ENCODE measurements at places on chromosomes 12 and 14.

DNA sequence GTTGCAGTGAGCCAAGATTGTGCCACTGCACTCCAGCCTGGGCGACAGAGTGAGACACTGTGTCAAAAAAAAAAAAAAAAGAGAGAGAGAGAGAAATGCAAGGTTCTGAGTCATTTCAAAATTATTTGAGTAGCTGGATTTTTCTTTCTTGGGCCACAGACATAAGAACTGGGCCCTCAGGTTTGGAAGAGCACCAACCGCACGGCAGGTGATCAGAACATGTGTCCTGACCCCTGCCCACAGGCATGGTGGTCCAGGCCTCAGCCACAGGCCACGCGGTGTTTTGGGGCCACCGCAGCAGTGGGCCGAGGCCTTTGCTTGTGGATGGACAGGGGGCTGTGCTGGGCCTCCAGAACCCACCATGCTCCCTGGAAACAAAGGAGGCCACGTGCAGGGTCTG, 126.7 kb downstream of the CALM1 start:
- no peaks in the 10 kb centered on the region for H3K4me1 ChIP-seq
- DNase-seq, result no peak
- no peak overlapping the region for H3K27ac ChIP-seq
- peaks cover 2% of the 10 kb centered on the region for H3K36me3 ChIP-seq
- H3K4me3 ChIP-seq, result no peak overlapping the region

GRCh38 chr12:46356655-46357437, 15.7 kb downstream of the SLC38A2 start:
- H3K4me3 ChIP-seq, result no peak overlapping the region
- H3K27me3 ChIP-seq, result no peaks in the 10 kb centered on the region
- DNase-seq, result no peak
- peaks cover 48% of the 10 kb centered on the region for H3K36me3 ChIP-seq
- no peak overlapping the region for H3K27ac ChIP-seq

DNA sequence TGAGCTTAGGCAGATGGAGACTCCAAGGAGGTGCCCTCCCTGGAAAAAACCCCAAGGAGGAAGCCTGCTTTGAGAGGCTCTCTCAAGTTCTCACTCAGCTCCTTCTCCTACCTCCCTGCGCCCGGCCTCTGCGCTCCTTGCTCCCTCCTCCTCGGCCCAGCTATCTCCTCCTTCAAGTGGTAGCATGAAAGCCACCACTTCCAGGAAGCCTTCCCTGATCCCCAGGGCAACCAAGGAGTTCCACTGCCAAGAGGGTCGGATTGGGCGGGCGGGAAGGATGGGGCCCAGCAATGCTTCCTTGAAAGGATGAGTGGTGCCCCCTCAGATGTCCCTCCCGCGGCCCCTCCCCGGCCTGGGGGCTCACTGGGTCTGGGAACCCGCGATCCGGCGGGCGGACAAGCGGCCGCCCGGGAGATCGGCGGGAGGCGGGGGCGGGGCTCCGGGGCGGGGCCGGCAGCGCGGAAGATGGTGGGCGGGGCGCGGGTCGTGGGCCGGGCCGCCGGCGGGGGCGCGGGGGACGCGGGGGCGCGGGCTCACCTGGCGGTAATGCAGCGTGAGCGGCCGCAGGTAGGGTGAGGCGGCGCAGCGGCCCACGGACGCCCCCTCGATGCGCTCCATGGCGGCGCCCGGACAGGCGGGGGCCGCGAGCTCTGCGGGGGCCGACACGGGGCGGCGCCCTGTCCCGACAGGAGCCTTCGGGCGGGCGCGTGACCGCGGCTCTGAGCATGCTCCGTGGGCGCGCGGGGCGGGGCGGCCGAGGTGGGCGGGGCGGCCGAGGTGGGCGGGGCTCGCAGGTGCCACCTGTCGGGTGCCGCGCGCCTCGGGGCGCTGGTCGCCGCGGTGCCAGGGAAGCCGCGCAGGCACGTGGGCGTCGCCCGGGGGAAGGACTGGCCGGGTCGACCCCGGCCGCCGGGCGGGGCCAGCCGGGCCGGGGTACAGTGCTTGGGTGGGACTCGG, at the start of gene NUDT14:
NUDT14 (minus strand) TSS at position 721 of the 957 bp plus-strand sequence; CDS start at position 618, 103 bp downstream.
- no peak within 1 kb of the TSS for H3K27ac ChIP-seq
- peaks cover 5% of the 10 kb centered on the region for H3K4me1 ChIP-seq

DNA sequence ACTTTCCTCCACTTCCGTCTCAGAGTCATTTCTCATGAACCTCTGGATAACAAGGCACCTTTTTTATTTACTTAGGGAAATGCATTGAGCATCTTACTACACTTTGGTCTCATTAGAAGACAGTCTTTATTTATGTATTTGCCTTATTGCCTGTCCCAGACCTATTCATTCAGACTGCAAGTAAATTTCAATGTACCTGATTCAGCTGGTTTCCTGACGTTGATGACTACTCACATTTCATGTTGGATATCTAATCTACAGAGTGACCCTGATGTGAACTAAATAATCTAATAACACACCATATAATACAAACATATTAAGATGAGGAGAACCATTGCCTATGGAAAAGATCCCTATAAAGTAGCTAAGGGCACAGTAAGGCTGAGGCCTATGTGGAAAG, 267.7 kb downstream of the SLC6A15 start:
- no peaks in the 10 kb centered on the region for H3K4me1 ChIP-seq
- no peak for DNase-seq
- no peaks in the 10 kb centered on the region for H3K27me3 ChIP-seq
- H3K27ac ChIP-seq, result no peak overlapping the region
- H3K4me3 ChIP-seq, result no peak overlapping the region
- no peaks in the 10 kb centered on the region for H3K36me3 ChIP-seq

DNA sequence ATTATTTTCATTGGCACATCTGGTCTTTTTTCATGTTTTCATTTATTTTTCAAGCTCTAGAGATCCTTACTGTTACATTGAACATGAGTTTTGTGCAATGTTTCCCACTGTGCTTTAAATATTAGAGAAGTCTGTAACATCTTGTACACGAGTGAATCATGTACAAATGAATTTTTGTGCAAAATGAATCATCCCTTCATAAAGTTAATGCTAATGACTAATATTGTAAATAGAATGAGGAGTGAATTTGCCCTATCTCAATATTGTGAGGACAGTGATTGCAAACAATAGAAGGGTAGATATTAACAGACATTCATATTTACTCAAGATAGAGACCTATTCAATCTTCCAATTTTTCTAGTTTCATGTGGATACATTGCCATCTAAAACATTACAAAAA, 463.3 kb upstream of the FOXG1 start:
- H3K36me3 ChIP-seq, result no peaks in the 10 kb centered on the region
- no peaks in the 10 kb centered on the region for H3K27me3 ChIP-seq
- no peak overlapping the region for H3K4me3 ChIP-seq
- H3K4me1 ChIP-seq, result no peaks in the 10 kb centered on the region

Measured in effector memory CD8-positive, alpha-beta T cell (primary cell).